ENCODE measurements at places on chromosomes 1 and 21.

- no peak for DNase-seq
These were observed 28.9 kb downstream of the H3-3A start for GRCh38 chr1:226091461-226091860.

GRCh38 chr1:61301824-61302657 is 219.7 kb downstream of the NFIA start:
- peak; percentile 5 for DNase-seq

DNA sequence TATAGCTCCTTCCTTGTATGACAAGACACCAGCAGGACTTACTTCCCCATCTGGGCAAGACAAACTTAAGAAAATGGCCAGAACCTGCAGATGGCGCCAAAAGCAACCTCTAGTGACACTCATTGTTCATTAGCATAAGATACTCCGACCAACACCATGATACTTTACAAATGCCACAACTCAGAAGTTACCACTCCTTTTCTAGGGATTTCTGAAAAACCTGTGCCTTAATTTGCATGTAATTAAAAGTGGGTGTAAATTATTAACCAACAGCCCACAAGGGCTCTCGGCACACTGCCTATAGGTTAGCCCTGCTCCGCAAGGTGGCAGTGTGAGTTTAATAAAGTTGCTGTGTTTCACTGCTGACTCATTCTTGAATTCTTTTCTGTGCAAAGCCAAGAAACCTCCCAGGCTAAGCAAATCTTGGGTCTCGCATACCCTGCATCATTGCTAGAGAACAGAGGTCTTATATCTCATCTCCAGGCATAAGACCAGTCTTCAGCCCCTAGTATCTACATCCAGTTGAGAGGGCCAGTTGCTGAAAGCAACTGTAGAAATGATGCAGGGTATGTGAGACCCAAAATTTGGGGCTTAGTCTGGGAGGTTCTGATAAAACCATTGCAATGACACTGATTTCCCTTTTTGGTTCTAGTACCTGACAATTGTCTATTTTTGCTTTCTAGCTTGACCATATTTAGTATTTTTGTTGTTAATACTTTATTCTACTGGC is 86.4 kb downstream of the FAF1 start:
- DNase-seq, result peak; percentile 43

DNA sequence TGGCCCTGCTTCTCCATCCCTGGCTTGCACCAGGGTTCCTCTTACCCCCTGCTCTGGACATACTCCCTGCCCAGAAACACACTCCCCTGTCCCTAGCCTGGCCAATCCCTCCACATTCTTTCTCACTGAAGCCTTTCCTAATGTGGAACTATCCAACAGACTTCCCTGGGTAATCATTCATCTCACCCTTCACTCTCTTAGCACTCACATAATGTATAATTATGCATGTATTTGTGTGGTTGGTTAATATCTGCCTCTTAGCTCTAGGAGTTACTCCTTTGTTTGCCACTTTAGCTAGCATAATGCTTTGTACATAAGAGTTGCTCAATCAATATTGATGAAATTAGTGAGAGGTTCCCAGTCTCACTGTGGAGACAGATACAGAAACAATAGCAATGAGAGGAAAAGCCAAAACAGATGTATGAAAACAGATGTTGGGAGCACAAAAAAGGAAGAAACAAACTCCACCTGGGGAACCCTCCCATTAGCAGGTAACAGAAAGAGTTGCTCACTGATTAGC is 76.9 kb upstream of the WARS2 start:
- DNase-seq, result peak; percentile 40

DNA sequence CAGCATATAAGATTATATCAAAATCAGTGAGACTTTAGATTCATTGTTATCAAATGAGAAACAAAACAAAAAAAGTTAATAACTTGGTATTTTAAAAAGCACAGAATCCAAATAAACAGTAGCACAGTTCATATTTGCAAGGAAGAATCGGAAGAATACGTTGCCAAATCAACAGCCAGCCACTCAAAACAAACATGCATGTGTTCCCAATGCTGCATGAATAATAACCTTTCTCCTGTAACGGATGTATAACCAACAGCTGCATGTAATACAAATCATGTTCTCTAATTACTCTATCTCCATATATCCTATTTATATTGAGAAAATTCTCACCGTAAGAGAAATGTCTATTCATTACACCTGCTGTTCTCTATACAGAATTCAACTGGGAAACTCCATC is 98.9 kb upstream of the FOXD3 start:
- no peak for DNase-seq

- DNase-seq, result no peak
These were observed 10.8 kb downstream of the FMO5 start for GRCh38 chr1:147214325-147214724.

DNA sequence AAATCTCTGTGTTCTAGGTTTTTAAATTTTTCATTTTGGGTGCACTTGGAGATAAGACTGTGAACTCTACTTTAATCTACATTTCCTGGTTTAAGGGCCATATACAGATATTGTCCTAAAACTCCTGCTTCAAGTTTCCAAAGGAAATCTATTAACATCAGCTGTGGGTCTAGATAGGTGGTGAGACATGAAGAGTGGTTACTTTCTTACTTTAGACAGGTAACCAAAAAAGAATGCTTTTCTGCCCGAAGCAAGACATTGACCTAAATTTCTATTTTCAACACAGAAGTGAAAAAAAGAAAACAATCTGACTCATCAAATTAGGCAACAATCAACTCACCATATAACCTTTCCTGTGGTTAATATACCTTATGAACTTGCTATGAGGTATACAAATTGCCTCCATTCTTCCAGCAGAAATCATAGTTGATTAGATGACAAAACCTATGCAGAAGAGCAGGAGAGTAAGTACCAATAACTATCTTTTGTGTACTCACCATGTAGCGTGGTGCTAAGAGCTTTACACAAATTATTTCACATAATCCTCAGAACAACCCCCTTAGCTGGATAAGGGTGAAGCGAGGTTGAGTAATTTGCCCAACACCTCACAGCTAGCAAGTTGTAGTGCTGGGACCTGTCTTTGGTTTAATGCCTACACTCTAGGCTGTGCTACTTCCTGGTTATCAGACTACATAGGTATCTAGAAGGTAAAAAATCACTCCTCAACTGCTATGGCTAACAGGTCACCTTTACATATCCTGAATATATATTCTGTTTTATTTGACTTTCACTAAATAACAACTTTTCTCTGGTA is 23.4 kb upstream of the PTPN14 start:
- DNase-seq, result no peak

DNA sequence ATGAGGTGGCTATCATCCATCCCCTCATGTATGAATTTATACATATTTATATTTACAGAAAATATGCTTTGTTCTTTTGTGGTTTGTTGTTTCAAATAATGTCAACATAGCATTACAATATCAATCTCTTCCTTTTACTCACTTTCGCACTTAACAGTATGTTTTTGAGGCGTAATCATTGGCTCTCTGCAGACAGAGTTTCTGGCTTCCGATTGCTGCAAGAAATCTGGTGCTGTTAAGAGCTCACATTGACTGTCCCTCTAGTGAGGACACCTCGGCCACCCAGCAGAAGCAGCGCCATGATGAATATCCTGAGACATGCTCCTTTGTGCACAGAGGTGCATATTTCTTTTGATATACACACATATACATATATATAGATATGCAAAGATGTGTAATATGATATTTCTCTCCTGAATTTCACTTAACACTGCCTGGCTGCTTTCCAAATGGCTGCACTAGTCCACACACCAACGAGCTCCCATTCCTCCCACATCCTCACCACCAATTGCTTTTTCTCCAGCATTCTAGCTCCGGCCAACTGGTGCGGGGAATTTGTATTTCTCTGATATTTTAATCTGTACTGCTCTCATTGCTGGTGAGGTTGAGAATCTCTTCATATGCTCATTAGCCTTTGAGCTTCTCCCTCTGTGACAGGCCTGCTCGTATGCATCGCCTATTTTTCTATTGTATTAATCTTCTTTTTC is 248.4 kb downstream of the SIPA1L2 start:
- peak; percentile 9 for DNase-seq

- peak; percentile 91 for DNase-seq
These were observed 28.6 kb upstream of the PLEKHG5 start for GRCh38 chr1:6519935-6520671.

DNA sequence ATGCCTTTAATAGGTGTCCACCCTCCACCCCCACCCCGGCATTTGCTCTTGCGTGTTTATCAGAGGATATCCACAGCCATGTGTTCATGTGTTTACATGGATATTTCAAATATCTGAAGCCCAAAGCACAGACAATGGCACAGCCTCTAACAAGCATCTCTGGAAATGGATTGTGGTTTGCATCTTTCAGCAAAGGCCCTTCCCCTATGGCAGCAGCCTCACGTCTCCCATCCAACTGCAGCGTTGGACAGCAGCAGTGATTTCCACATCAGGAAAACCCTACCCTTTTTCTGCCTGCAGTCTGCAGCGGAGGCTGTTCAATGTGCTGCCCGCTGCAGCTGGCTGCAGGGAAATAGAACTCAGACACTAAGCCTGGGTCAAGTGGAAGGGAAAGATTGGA is 1.6 kb downstream of the RASSF5 start:
- DNase-seq, result no peak

DNA sequence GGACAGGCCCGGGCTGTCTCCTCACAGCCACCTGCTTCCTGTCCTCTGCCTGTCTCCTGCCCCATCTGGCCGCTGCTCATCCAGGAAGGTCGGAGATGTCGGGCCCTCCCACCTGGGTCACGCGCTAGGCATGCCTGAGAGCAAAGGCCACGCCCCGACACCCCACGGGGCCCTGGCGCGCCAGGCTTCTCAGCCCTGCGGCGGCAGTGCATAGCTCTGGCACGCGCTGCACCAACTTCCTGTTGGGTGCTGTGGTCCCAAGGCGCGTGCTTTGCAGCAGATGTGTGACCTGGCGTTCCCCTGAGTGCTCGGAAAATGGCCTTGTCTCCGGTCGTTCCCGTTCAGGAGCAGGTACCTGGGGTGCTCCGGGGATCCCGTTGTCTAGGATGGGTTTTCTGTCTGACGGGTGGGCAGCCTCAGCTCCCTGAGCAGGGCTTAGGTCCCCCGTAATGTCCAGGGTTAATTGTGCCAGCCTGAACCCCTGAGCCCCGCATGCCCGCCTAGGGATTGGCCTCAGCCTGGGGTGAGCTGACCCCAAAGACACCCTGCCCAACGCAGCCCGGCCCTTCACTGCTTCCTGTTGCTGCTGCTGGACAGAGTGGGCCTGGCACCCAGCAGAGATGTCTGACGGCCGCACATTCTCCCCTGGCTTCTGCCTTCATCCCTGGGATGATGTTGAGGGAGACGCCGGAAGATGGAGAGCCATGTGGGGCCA is 19.4 kb upstream of the KCNAB2 start:
- no peak for DNase-seq

DNA sequence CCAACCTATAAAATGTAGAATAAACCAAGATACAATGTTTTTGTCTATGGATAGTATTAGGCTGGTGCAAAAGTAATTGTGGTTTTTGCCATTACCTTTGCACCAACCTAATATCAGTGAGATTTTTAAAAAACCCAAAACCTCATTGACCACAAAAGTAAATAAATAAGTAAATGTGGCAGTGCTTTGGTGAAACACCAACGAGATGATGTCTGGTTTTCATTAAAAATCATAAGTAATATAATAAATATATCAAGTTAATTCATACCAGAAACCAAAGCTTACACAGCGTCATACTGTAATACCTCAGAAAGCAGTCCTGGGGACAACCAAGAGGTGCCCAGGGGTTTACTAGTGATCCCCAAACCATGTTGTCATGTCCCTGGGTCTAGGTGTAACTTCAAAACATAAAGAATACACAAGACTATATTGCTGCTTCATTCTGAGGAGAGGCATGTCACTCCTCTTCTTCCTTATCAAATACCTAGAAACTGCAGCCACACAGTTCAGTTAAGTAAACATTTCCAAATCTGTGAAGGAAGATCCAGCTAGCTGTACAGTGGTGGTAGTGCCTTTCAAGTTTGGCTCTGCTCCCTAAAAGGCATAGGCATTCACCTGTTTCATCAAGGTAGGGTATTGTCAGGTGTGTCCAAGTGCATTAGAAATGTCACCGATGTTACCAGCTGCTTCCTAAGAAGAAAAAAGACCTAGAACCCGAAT is 51.6 kb upstream of the ZC3H11B start:
- no peak for DNase-seq

- peak; percentile 67 for DNase-seq
These were observed 15.3 kb downstream of the LURAP1 start for GRCh38 chr1:46218443-46218842.

GRCh38 chr1:212254853-212255363 is 30.3 kb upstream of the PPP2R5A start:
- DNase-seq, result no peak

DNA sequence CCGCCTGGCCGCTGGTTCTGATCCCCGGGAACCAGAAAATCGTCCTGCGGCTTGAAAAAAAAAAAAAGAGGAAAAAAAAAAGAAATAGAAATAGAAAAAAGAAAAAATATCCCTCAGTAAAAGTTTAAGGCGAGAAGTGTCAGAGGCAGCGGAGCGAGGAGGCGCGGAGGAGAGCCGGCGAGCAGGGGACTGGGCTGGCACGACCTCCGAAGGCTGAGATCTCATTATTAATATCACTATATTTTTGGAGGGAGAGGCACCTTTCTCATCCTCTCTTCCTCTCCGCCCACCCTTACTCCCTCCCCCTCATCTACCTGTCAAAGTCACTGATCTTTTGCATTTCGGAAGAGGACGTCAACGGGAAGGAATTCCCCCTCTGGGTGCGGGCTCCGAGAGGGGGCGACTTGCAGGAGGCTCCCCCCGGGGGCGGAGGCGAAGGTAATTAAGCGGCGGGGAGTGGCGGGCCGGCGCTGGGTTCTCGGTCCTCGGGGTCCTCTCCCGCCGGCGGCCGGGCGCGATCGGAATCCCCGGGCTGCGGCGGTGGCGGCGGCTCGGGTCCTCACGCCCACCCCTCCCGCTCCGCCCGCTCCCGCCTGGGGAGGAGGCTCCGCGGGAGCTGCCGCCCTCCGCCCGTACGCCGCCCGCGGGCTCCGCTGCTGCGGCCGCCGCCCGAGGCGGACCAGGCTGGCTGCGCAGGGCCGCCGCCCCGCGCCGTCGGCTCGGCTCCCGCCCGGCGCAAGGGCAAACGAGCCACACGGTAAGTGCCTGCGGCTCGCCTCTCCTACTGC is at the start of gene NTNG1:
NTNG1 (plus strand) TSS at position 337 of the 788 bp plus-strand sequence.
- peak; percentile 72 for DNase-seq

GRCh38 chr1:9808459-9808858 is 15.3 kb downstream of the CLSTN1 start:
- DNase-seq, result no peak

Measured in NCI-H69 (cell line).